ENCODE measurements at places on chromosomes 12 and 14. TPM values are rescaled to one million over a fixed set of nuclear protein-coding genes. Genes with fewer than 3 reads are reported as not detected.

The ABCC9 gene
- 5.6 TPM for total RNA-seq

The CCDC175 gene
- total RNA-seq: not detected

The JAG2 gene
- total RNA-seq: 0.18 TPM

The C12orf75 gene
- 145 TPM for total RNA-seq

The MFAP5 gene
- 0.90 TPM for total RNA-seq

The SLC35F4 gene
- total RNA-seq: not detected

The PTPN21 gene
- 11.4 TPM for total RNA-seq

The WSCD2 gene
- total RNA-seq: not detected

The OTUB2 gene
- 2.2 TPM for total RNA-seq

The NANOG gene
- not detected for total RNA-seq

The APOF gene
- total RNA-seq: not detected

The NKX2-8 gene
- not detected for total RNA-seq
